ENCODE measurements at places on chromosomes 4 and X. TPM values are rescaled to one million over a fixed set of nuclear protein-coding genes. Genes with fewer than 3 reads are reported as not detected.

Gene FLNA
- 696 TPM for total RNA-seq

DNA sequence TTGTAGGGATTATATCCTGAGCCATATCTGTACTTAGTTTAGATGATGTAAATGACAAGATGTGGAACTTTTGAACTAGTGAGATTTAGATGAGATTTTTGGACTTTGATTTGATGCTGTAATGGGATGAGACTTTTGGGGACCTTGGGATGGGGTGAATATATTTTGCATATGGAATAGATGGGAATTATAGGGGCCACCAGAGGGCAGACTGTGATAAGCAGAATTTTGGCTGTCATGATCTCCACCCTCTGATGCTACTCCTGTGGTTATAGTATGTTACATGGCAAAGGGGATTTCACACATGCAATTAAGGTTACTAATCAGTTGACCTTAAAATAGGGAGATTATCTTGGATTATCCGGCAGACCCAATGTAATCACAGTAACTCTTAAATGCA is 214.0 kb upstream of the NHS start:
- DNase-seq = no peak
- no peaks in the 10 kb centered on the region for H3K4me1 ChIP-seq
- no peak overlapping the region for H3K27ac ChIP-seq
- no peak overlapping the region for H3K4me3 ChIP-seq

DNA sequence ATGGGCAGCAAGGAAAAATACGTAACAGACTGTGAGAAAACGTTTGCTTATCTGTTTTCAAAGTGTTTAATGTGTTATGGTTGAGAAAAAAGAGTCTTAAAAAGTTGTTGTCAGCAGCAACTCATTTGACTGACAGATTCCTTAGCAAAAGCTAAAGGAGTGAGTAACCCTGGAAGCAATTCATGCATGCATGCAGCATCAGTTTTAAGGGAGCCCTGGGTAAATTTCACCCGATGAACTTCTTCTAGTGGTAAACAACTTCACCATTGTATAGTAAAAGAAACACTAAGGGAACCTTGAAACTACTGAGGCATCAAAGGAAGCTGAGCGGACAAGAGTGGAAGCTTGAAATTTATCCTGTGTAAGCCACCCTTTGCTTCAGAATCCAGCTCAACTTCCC is 583.2 kb upstream of the INTU start:
- no peaks in the 10 kb centered on the region for H3K4me1 ChIP-seq
- no peaks in the 10 kb centered on the region for H3K36me3 ChIP-seq
- H3K27ac ChIP-seq = no peak overlapping the region
- no peak for DNase-seq
- no peaks in the 10 kb centered on the region for H3K27me3 ChIP-seq

GRCh38 chr4:118930255-118930654 is 41.6 kb downstream of the SYNPO2 start:
- H3K27me3 ChIP-seq = peaks cover 3% of the 10 kb centered on the region
- no peak overlapping the region for H3K4me3 ChIP-seq
- no peak for DNase-seq
- H3K36me3 ChIP-seq = no peaks in the 10 kb centered on the region
- H3K4me1 ChIP-seq = no peaks in the 10 kb centered on the region

Gene CLCN4
- 0.38 TPM for total RNA-seq

- no peaks in the 10 kb centered on the region for H3K36me3 ChIP-seq
- DNase-seq = no peak
- H3K4me1 ChIP-seq = no peaks in the 10 kb centered on the region
- H3K27ac ChIP-seq = no peak overlapping the region
- H3K4me3 ChIP-seq = no peak overlapping the region
These were observed 246.8 kb upstream of the NWD2 start for GRCh38 chr4:36997727-36998126.

DNA sequence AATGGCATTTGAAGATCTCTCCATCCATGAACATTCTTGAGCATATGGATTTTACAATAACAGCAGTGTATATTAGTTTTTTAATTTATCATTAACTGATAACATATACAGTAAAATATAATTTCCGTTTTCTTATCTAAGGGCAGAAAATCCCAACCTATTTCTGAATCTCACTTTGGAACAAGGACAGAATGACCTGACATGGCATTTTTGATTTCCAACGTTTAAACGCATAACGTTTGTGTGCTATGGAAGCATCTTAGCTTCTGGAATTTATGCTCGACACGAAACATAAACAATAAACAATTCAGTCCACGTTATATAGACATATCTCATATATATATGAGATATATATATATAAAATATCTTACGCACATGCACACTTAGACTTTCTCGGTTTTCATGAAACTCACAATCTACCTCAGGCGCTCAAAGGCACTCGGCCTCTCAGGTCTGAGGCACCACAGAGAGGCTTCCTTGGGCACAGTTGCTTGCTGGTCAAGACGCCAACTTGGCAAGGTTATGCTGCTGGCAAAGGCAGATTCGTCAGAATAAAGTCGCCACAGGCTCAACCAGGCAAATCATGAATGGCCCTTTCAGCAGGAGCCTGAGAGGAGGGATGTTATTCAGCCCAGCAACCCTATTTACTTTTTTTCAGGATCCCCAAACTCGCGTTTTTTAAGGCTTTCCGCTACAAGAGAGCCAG is 1.0 kb upstream of the UGT8 start:
- H3K4me3 ChIP-seq = peak overlapping the region; percentile 26
- no peak overlapping the region for H3K27ac ChIP-seq
- DNase-seq = no peak
- H3K4me1 ChIP-seq = peaks cover 9% of the 10 kb centered on the region

Gene FAT1
- 0.02 TPM for total RNA-seq

DNA sequence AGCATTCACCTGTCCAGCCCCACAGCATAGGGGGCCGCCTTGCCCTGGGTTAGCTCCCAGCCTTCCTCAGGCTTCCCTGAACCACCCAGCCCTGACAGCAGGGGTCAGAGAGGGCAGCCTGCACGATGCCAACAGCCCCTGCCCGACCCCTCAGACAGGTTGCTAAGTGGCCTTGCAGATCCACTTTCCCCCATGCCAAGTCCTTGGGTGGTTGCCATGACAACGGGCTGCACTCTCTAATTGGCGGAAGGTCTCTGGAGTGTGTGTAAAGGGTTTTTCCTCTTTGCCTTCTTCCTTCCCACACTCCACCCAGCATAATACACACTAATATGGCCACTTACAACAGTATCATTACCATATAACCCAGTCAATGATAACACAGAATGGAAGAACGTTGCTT is 99.6 kb upstream of the AFAP1 start:
- H3K4me3 ChIP-seq = no peak overlapping the region
- no peaks in the 10 kb centered on the region for H3K36me3 ChIP-seq
- no peak for DNase-seq
- peaks cover 10% of the 10 kb centered on the region for H3K4me1 ChIP-seq
- H3K27me3 ChIP-seq = peaks cover 17% of the 10 kb centered on the region
- no peak overlapping the region for H3K27ac ChIP-seq

Gene PDCL2
- not detected for total RNA-seq

- no peak for DNase-seq
- H3K4me1 ChIP-seq = peaks cover 6% of the 10 kb centered on the region
- no peak overlapping the region for H3K27ac ChIP-seq
- H3K36me3 ChIP-seq = no peaks in the 10 kb centered on the region
These were observed 224.0 kb upstream of the BMP3 start for GRCh38 chr4:80806472-80806871.

DNA sequence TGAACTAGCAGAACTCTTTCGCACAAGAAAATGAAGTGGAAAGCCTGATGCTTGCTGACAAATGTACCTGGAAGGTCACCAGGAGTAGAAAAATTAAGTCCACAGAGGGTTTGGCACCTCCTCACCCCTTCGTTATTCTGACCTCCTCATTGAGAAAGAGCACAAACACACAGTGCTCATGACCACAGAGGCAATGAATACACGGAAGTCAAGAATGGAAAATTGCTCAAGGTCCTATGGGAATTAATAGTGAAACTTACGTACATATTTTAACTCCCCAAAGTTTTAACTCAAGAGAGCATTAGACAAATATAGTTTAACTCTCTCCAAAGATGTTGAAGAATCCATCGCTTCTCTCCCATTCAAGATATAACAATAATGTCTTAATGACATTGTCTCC is 83.6 kb upstream of the CAMK2D start:
- H3K4me3 ChIP-seq = no peak overlapping the region
- no peaks in the 10 kb centered on the region for H3K36me3 ChIP-seq
- no peaks in the 10 kb centered on the region for H3K27me3 ChIP-seq
- no peak for DNase-seq
- H3K27ac ChIP-seq = no peak overlapping the region
- H3K4me1 ChIP-seq = peaks cover 3% of the 10 kb centered on the region

DNA sequence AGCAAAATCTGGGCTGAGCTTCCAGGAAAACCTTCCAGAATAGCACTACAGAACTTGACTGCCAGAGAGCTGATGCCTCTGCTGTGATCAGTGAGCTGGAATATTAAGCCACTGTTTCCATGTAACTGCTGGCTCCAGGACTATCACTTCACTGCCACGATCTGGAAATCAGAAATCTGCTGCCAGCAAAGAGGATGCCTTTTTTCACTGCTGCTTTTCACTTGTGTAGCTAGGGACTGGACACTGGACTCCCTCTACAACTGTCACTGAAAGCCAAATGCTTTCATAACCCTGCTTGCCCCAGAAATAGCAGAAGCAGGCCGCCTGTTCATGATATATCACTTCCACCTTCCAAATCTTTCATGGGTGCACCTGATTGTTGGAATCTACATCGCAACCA is 9.4 kb upstream of the AP1S2 start:
- H3K27ac ChIP-seq = no peak overlapping the region
- H3K27me3 ChIP-seq = no peaks in the 10 kb centered on the region
- no peak overlapping the region for H3K4me3 ChIP-seq
- H3K36me3 ChIP-seq = no peaks in the 10 kb centered on the region

- DNase-seq = no peak
- H3K4me1 ChIP-seq = no peaks in the 10 kb centered on the region
- no peak overlapping the region for H3K27ac ChIP-seq
- H3K4me3 ChIP-seq = no peak overlapping the region
- no peaks in the 10 kb centered on the region for H3K27me3 ChIP-seq
These were observed 114.8 kb downstream of the FANCB start for GRCh38 chrX:14758029-14758491.

DNA sequence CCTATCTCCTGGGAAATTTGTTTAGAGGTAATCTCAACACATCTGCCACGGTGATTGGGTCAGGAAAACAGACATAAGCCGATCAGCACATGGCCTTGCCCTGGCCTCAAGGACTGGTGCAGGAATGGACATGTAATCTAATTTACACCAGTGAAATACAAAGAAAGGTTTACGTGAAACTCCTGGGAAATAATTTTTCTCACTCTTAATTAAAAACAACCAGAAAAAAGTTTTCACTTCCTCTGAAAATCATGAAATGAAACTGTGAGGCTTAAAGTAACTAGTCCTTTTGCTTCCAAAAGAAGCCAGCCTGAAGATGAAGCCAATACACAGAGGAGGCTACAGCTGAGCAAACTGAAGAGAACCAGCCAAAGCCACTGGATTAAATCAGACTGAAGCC is 154.1 kb upstream of the FAM241A start:
- peaks cover 22% of the 10 kb centered on the region for H3K27me3 ChIP-seq
- H3K4me3 ChIP-seq = no peak overlapping the region
- no peak overlapping the region for H3K27ac ChIP-seq
- no peaks in the 10 kb centered on the region for H3K4me1 ChIP-seq
- DNase-seq = no peak
- no peaks in the 10 kb centered on the region for H3K36me3 ChIP-seq

Measured in activated naive CD8-positive, alpha-beta T cell treated with anti-CD3 and anti-CD28 coated beads for 36 hours (primary cell).